ENCODE measurements at places on chromosomes 1 and 21.

DNA sequence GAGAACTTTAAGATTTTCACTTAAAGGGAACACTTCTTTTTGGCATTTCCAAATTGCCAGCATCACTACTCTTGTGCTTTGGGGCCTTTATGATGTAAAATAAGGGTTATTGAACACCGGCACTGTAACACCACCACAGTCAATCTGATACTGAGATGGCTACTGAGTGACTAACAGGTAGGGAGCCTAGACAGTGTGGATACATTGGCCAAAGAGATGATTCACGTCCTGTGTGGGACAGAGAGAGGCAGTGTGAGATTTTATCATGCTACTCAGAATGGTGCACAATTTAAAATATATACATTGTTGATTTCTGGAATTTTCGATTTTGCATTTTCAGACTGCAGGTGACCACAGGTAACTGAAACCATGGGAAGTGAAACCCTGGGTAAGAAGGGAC lies 261.6 kb downstream of the SPATA17 start:
- DNase-seq, result no peak

GRCh38 chr21:41589131-41589530 lies 81.2 kb upstream of the TMPRSS2 start:
- no peak for DNase-seq

GRCh38 chr1:98030483-98030882 lies 109.6 kb upstream of the DPYD start:
- DNase-seq, result no peak

- DNase-seq, result no peak
Observed at GRCh38 chr21:41677671-41678015, 89.2 kb downstream of the RIPK4 start.

GRCh38 chr1:66533804-66534740 lies at the start of gene SGIP1:
TSS of gene SGIP1 (plus strand) at chr1:66534153. CDS start at chr1:66534359, 206 bp downstream.
- no peak for DNase-seq

- DNase-seq, result no peak
Observed at GRCh38 chr1:3125546-3126368, 56.8 kb downstream of the PRDM16 start.

- no peak for DNase-seq
Observed at GRCh38 chr1:119384591-119384990, 16.0 kb downstream of the HAO2 start.

GRCh38 chr1:244406337-244406736 lies 45.4 kb downstream of the ADSS2 start:
- DNase-seq, result no peak

DNA sequence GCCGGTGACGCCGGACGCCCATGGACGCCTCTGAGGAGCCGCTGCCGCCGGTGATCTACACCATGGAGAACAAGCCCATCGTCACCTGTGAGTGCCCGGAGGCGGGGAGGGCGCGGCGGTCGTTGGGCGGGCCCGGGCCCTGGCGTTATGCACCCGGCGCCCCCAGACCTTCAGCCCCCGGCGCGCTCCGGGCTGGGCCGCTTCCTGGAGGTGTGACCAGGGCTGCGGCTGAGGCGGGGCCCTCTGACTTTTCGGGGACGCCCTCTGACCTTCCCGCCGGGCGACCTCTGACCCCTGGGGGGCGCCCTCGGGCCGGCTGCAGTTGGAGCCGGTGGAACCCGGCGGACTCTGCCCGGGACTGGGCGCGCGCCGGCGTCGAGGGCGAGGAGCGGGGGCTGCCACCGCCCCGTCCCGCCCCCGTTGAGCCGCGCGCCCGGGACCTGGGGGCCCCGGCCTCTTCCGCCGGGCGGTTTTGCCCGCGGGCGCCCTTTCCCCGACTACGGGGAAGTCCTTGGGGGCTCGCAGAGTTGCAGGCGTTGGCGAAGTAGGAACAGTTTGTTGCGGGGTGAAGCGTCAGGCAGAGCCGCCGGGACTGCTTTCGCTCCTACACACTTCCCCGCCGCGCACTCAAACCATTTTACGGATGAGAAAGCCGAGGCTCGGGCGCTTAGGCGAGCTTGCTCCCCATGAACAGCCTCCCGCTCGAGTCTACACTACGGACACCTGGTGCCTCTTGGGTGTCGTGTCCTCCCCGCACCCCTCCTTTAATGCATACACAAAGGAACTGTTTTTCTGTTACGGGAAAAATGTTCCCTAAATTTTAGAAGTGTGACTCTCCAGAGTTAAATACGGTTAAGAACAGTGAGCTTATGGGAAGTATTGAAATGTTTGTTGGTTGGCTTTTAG lies 618 bp downstream of the TRAPPC10 start:
- peak; percentile 79 for DNase-seq

- DNase-seq, result no peak
Observed at GRCh38 chr1:201406831-201407406, 7.8 kb upstream of the LAD1 start.

GRCh38 chr1:218211241-218211640 lies 73.9 kb upstream of the RRP15 start:
- no peak for DNase-seq

DNA sequence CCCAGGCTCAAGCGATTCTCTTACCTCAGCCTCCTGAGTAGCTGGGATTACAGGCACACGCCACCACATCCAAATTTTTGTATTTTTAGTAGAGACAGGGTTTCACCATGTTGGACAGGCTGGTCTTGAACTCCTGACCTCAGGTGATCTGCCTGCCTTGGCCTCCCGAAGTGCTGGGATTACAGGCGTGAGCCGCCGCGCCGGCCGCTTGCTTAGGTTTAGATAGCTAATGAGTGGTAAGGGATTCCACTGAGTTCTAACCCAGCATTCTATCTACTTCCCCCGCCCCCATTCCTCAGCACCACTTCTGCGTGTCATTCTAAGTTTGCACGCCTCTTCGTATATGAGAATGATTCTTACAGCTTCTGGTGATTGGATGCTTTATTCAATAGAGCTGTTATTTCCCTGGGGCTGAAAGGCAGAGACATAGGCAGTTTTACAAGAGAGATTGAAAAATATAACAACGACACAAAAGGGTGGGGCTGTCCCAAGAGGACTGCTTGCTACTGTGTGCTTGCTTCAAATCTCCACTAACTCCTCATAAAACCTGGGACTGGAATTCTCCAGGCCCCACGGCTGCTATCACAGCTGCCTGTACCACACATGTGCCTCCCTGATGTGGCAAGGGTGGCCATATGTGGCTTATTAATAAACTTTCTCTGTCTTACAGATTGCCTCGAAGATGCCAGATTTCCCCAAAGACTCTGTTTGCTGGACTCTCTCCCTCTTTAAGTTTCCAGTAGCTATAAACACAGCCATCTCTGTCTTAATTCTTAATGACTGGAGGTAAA lies 23.7 kb upstream of the GREM2 start:
- no peak for DNase-seq

GRCh38 chr1:181092056-181092455 lies 3.6 kb downstream of the IER5 start:
- DNase-seq, result no peak

- DNase-seq, result no peak
Observed at GRCh38 chr1:21647431-21648351, 21.5 kb downstream of the RAP1GAP start.

DNA sequence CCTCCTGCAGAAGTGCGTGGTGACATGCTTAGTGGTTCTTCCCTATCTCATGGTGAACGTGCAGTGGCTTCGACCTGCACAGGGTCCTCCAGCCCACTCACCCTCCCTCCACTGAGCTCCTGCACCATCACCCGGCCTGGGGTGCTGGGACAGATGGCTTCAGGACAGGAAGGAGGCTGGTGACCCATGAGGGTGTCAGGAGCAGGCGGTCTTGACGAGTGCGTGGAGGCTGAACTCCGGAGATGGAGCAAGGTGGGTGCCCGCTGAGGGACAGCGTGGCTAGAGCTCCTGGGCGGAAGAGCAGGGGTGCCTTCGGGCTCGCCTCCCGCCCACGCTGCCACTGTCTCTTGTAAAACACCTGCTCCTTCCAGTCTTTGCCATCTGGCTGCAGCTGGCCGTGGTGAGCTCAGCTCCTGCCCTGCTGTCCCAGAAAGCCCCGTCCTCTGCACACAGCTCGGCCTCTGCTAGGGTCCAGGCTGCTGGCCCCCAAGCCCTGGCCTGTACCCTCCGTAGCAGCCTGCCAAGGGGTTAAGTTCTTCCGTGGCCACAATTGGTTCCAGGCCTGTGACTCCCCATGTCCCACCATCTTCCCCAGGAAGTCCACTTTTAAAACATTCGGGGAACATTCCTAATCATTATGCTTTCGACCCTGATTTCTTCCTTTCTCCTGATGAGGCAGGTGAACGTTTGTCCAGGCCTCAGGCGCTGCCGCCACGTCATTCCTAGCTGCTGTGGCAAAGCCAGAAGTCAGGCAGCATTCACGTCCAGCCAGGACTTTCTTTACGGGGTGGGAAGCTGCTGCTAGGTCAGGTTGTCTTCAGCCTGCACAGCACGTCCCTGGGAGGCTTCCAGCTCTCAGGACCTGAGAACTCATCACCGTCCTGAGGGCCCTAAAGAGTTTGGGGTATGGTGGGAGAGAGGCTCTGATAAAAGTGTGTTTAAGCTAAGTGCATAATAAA lies 8.1 kb downstream of the KRTAP10-1 start:
- no peak for DNase-seq

GRCh38 chr1:8570465-8570864 lies 247.0 kb downstream of the RERE start:
- DNase-seq, result no peak

GRCh38 chr1:94974241-94974640 lies 47.3 kb upstream of the CNN3 start:
- no peak for DNase-seq

DNA sequence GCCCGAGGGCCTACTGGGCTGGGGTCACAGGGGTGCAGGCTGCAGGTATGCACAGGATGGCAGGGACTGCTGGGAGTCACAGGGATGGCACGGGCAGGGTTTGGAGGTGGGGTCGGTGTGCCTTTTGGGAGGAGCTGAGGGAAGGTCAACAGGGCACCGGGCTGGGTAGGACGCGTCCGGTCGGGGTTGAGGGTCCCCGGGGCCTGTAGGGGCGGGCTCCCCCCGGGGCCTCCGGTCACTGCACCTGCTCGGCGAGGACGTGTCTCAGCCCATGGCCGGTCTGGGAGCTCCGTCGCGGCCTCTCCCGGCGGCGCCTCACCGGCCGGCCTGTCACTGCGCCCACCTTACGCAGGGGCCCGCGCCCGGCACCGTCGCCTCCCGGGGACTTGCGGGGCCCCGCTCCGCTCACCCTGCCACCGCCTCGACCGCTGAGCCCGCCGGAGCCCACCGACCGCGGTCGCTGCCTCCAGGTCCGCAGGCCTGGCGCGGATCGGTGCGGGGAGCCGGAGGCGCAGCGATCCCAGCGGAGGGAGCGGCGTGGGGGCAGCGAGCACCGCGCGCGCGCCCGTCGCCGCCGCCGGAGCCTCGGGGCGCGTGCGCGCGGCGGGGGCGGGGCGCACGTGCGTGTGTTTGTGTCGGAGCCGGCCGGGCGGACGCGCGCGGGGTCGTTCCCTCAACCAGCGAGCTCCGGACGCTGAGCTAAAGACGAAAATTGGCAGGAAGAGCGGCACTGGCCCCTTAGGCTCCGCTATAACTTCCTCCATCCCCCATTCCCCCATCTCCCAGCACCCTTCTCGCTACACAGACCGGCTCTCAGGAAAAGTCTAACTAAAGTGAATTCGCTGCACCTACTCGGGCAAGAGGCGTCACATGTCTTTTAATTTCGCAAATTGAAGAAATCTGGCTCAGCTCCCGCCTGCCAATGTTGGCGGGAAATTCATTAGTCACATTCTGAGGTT lies at the start of gene AMIGO1:
TSS of gene AMIGO1 (minus strand) at position 552 of the 959 bp plus-strand sequence. CDS start 815 bp downstream, outside the sequence.
- peak; percentile 94 for DNase-seq

DNA sequence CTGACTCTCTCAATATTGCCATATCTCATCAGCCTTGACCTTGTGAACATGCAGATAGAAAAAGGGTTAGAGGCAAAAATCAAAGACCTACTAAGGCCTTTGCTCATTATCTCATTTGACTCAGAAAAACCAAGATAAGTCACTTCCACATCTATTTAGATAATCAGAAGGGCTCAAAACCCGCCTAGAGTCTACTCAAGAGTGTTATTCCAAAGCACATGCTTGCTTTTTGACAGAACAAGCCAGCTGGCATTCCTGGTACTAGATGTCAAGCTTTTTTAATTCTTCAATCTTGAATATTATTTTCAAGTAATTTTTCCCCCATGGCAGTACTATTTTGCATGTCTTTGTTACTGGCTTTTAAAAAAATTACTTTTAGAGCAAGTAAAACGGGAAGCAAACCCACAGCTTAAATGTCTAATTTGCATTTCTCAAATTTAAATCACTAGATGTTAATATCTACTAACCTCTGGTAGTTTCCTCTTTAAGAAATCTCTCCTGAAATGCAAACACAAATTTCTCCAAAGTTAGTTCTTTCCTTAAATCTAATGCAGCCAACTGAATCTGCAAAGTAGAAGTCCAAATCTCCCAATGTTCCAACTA lies 51.5 kb downstream of the APP start:
- DNase-seq, result no peak

DNA sequence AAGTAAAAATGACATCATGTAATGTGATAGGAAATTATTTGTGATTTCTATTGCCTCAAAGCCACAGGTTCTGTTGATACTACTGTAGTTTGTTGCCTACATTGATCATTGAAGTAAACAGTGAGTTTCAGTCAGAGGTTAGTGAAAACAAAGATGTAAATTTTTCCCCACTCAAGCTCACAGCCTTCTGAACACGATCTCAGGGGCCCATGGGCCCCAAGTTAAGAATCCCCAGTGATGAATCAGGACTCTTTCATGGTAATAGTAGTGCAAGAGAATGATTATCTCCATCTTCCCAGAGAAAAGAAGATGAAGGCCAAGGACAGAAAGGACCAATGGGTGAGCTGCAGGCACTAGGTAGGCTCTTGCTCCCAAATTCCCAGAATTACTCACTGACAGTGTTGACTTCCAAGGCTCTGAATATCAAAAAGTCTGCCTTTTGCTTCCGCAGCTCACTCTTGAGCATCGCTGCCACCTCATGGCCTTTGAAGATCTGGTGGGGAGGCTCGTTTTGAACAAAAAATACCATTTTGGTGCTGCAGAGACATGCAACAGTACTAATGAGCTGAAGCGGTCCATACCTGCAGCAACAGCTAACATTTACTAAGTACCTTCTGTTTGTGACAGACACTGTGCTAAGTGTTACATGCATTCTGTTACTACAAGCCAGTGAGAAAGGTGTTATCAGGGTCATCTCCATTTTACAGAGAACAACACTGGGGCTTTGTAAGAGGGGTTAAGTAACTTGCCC lies 113.3 kb downstream of the KIAA0319L start:
- DNase-seq, result no peak

DNA sequence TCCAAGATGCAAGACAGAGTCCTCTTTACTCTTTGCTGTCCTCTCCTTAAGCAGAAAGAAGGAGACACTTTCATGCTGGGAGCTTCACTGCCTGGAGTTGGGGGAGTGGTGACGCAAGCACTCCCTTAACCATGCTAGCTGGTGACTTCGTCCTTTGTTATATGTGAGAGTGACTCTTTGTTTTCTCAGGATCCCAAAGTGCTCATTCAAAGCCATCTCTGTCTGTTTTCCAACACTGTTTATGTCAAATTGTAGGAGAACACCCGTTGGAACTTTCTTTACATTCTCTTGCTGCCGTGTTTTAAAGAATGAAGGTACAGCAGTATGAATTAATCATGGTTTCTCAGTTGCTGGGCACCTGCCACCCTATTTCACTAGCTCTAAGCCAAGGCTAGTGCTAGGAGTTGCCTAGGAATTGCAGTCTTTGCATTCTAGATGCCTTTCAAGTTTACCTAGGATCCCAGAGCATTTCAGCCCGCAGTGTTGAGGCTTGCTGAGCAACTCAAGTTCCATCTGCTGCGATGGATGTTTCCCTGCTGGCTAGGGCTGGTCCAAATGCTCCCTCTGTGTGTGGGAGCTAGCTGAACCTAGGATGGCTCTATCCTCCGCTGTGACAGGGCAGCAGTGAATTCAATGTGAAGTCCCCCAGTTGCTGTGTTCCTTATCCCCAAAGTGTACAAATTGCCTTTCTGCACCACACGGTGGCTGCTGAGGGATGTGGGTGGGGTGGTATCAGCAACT lies 82.6 kb upstream of the GPR52 start:
- no peak for DNase-seq

All from D341Med (cell line).